Mucosa of descending colon (tissue), 3 donors: ENCODE measurements at places on chromosomes 11 and 22. TPM values are rescaled to one million over a fixed set of nuclear protein-coding genes. Genes with fewer than 3 reads are reported as not detected.

- no peak for DNase-seq
Measured at GRCh38 chr22:49426618-49427266, 400.9 kb downstream of the BRD1 start.

GRCh38 chr11:65660038-65660437 lies 2.7 kb downstream of the RELA start:
- no peak for DNase-seq

DNA sequence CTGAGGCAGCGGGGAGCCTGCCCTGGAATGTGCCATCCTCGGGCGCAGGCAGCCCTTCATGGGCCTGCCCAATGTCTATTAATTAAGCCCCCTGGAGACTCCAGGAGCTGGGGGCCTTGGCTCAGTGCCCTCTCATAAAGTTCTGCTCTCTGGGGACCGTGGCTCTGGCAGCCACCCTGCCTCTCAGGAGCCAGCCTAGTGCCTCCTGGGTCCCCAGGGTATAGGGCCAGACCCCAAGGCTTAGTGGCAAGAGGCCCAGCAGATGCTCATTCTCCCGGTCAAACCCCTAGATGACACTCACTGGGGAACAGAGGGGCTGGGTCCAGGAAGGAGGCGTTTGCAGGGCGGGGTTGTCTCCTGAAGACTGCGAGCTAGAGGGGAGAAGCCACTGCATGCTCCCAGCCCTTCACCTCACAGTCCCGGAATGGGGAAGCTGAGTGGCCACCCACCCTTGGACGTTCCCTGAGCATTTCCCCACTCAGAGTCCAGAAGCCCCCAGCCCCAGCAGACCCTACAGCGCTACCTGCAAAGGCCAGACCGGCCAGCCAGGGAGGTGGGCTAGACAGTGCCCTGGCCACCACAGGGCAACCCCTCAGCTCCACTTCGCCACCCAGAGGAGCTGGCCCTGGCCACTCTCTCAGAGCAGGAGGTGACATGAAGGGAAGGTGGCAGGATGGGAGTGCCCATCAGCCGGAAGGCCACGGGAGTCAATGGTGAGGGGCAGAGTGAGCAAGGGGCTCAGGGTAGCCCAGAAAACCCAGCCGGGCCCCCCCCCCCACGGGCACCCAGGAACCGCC lies 83.0 kb downstream of the CDKN1C start:
- DNase-seq = peak; percentile 11

- DNase-seq = no peak
Measured at GRCh38 chr11:75240311-75241035, at the start of gene TPBGL. TSS of gene TPBGL (plus strand) at chr11:75240774. CDS start at chr11:75241050, 276 bp downstream.

DNA sequence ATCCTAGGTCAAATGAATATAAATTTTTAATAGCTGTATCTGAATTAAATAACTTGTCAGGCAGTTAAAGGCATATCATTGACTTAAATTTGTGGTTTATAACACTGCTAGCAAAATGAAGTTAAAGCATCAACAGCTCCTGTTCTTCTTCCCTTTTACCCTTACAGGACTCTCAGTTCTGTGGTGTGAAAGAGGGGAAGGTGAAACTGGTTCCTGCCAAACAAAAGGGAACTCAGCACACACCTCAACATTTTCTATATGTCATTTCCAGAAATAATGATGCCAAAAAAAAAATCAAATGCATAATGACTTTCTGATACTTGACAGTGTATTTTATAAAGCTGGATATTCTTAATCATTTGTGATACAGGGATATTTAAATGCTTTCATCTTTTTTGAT lies 21.2 kb downstream of the ARL14EP start:
- no peak for DNase-seq

GRCh38 chr11:74507582-74507981 lies 14.1 kb upstream of the LIPT2 start:
- DNase-seq = no peak

KRTAP5-7 gene
- 0.27 TPM for total RNA-seq

DNA sequence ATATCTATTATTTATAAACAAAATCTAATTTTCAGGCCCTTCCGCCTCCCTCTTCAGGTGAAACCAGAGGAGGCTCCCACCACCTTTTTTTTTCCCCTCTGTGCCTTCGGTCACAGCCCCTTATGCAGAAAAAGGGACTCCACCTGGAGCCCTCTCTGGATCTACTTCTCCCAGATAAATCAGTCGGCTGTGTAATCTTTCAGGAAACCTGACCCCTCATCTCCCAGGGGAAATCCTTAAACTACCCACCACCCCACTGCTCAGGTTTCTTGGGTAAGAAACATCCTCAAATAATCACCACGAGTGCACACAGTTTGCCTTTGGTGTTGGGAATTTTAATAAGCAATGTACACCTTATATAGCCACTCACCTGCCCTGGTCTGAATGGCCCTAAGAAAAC lies 104.2 kb downstream of the NAV2 start:
- no peak for DNase-seq

CHORDC1 gene
- 20.7 TPM for total RNA-seq

- DNase-seq = no peak
Measured at GRCh38 chr22:46595545-46595944, 24.6 kb upstream of the GRAMD4 start.

MYBPC3 gene
- total RNA-seq = 0.06 TPM

DNA sequence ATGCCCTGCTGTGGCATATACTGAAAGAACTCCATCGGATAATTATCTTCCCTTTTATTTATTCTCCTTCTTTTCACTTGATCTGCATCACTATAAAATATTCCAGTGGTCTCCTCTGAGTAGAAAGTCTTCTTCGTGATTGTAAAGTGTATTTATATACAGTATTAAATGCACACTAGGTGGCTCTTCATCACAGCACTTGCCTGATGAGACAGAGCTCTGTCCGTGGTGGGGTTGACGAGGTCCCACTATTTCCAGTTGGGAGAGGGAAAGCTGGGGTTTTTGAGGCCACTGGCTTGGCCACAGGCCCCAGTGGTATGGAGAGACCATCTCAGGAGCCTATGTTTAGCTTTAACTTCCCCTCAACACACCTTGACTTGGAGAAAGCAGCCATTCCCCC lies 31.6 kb upstream of the ZBTB16 start:
- no peak for DNase-seq

DNA sequence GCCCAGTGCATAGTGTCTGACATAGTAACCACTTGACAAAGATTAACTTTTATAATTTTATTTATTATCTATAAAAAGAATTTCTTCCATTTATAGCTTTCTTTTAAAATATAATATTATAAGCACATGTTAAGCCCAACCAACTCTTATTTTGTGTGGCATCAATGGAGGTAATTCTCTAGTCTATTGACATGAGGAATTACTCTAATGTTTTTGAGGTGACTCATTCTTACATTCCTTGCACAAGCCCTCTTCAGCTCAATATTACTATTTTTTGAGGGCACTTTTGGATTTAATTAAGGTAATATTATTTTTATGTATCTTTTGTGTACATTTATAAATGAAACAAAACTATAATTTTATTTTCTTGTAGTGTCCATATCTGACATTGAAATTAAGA lies 59.6 kb downstream of the AASDHPPT start:
- no peak for DNase-seq

GRCh38 chr11:79139900-79140299 lies 300.9 kb downstream of the TENM4 start:
- DNase-seq = no peak

GRCh38 chr11:66172146-66172545 lies 96.3 kb upstream of the RAB1B start:
- DNase-seq = no peak

PLAAT4 gene
- total RNA-seq = 57.0 TPM

DNA sequence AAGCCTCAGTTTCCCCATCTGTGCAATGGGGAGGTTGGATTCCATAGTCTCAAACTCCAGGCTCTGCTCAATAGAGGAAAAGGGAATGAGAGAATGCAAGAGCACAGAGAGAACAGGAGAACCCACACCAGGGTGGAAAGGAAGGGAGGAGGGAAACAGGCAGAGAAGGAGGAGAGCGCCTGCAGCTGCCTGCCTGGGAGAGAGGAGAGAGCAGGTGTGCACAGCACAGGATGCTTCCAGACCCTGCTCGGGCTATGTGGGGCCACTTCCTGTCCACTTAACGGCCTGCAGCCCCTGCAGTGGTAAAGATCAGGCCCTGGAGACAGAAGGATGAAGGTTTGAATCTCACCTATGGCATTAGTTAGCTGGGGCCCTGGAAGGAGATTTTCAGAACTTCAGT lies 12.3 kb downstream of the LRRC32 start:
- no peak for DNase-seq

GRCh38 chr11:129999407-129999806 lies 3.2 kb downstream of the PRDM10 start:
- DNase-seq = no peak

MIOX gene
- not detected for total RNA-seq

- no peak for DNase-seq
Measured at GRCh38 chr22:43440556-43440955, 28.7 kb downstream of the MPPED1 start.

GRCh38 chr11:72303179-72303578 lies 59.2 kb upstream of the PHOX2A start:
- no peak for DNase-seq

GRCh38 chr11:113908098-113908497 lies 3.5 kb downstream of the HTR3B start:
- DNase-seq = no peak

DNA sequence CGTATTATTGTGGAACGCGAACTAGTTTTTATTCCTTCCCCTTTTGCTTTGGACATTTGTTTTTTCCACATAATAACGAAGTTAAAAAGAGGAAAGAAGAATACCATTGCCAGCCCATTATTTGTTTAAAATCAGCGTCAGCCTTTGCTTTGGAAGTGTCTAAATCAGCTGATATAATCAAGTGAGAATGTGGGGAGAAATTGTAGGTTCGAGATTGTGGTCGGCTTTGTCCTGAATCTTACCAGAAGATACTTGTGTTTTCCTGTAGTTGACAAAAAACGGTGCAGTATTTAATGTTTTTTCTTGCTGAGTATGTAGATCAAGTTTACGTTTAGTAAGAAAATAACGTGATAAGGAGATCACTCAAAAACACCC lies 935 bp downstream of the ZNF143 start:
- DNase-seq = no peak

- no peak for DNase-seq
Measured at GRCh38 chr11:4433856-4434255, 15.2 kb upstream of the OR52K2 start.
